Nephron progenitor cell (in vitro differentiated cells): ENCODE measurements at places on chromosomes 11 and 22.

DNA sequence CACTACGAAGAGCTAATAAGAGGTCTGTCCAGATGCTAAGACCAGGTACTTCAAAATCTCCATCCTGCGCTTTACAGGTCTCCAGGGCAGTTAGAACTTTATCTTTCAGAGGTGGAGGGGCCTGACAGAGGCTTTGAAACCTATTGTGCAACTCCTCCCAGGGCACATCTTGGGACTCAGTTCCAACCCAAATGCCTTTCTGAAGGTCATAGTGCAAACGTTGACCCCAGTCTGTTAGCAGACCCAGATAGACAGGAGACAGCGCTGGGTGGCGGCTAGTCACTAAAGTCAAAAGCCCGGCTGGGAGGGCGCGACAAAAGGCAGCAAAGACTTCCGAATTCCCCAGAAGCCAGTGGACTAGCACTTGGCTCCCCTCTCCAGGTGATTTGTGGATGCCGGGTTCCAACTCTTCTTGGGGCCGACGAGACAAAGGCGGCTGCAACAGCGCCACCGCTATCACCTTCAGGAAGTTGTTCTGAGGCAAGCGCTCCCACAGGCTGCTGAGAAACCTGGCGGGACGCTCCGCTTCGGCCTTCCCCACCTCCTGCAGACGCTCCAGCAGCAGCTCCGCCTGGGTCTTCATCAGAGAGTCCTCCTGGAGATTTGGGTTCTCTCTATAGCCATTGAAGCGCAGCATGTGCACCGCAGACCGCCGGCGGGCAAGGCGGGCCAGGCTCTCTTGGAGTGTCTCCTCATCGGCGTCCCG is 728 bp downstream of the FANCF start:
- peak; percentile 67 for DNase-seq

GRCh38 chr11:114774599-114775361 is 96.5 kb downstream of the NXPE2 start:
- DNase-seq: peak; percentile 76

GRCh38 chr11:21911061-21911460 is 281.8 kb upstream of the ANO5 start:
- DNase-seq: no peak

GRCh38 chr11:47189100-47189834 is 3.0 kb upstream of the PACSIN3 start:
- no peak for DNase-seq
